ENCODE measurements at places on chromosomes 5 and 9.

DNA sequence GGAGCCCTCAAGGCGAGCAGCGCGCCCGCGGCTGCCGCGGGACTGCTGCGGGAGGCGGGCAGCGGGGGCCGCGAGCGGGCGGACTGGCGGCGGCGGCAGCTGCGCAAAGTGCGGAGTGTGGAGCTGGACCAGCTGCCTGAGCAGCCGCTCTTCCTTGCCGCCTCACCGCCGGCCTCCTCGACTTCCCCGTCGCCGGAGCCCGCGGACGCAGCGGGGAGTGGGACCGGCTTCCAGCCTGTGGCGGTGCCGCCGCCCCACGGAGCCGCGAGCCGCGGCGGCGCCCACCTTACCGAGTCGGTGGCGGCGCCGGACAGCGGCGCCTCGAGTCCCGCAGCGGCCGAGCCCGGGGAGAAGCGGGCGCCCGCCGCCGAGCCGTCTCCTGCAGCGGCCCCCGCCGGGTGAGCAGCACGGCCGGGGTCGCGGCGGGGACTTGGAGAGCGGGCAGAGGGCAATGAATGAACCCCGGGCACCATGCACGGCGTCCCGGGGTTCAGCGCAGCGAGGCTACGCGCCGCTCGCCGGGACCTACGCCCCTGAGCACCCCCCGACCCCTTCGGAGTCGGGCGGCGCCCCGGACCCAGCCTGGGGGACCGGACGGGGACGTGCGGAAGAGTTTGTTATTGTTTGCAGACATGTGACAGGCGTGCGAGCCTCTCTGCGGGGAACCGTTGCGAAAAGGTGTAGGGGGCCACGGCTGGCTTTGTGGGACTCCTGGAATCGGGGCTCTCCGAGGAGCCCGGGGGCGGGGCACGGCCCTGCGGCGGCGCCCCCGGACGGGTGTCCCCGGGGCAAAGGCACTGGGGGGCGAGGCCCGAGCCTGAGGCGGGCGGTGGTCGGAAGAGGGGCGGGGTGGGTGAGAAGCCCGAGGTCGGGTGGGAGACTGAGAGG is 553 bp downstream of the MAP3K1 start:
- DNase-seq, result peak; percentile 26

- DNase-seq, result no peak
Observed at GRCh38 chr5:9557696-9558095, 11.8 kb upstream of the SEMA5A start.

DNA sequence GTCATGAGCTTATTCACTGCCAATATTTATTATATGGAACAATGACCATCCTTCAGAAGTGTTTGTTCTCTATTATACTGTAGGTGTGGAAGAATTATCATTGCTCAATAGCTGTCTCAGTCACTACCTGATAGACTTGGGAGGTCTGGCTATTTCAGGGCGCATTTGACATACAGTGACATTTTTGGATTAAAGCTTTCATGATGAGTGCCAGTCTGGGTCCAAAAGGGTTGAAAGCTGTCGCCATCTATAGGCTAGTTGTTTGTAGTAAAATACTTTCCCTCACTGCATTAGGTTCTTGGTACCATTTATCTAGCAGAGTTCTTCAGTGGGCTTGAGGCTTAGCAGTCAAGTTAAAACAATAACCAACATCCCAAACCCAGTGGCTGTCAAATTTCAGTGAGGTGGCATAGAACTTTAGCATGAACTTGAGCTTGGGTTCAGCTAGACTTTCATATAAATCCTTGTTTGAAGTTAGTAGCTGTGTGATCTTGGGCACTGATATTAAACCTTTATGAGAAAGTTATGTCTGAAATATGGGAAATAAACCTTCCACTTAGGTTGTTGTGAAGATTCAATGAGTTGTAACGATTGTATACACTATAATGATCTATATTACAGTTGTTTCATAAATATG is 110.5 kb upstream of the CDKN2B start:
- DNase-seq, result no peak

- no peak for DNase-seq
Observed at GRCh38 chr9:89470224-89470839, 27.6 kb downstream of the SEMA4D start.

DNA sequence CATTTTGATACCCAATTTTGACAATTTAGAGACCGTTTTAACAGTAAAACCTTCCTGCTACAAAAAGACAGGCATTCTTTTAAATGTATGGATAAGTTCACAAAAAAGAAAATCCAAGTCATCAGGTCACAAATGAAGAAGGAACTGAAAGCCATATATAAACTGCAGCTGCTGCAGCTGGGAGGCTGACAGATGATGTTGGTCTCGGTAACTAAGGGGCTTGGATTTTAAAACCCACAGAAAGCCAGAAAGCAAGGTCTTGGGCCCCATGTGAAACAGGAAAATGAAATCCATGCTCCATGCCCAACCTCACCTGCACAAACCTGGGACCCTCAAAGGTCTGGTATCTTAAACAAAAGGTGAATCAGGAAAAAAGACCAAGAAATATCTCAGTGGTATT is 15.7 kb upstream of the C5orf34 start:
- no peak for DNase-seq

DNA sequence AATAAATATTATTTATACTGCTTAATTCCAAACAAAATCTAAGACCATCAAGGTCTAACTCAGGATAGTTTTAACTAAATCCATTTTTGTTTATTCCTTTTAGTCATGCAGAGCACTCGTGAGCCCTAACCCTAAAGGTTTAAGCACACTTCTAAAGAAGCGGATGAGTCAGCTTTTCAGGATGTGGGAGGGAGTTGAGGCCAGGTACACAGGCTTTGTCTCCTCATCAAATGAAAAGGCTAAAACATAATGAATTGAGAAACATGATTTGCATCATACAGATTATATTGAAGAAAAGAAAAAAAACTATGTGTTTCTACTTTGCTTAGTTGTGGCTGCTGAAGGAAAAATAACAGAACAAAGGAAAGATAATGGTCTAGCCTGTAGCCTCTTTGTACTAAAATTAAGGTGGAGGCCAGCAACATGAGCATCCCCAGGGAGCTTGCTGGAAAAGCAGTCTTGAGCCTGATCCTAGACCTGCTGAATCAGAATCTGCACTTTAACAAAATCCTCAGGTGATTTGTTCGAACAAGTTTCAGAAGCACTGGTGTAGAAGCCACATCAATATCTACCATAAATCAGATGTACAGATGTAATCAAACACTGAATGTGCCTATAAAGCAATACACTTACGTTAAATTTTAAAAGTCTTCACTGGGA is 21.1 kb upstream of the ISCA1 start:
- no peak for DNase-seq

DNA sequence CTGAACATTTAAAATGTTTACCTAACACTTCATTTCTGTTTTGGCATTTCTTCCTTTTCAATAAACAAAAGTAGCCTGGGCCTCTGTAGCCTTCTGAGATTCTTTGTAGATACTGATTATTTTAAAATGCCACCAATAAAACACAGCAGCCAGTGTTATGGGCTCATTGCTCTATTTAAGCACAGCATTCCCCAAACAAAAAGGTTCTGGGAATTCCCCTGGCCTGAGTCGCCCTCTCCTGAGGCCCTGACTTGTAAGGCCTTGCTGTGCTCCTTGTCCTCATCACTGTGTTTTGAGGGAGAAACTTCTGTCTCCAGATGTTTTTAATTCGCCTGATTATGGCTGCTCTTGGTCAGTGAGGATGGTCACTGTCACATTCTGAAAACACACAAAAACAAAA is 33.0 kb upstream of the CTXN3 start:
- DNase-seq, result no peak

DNA sequence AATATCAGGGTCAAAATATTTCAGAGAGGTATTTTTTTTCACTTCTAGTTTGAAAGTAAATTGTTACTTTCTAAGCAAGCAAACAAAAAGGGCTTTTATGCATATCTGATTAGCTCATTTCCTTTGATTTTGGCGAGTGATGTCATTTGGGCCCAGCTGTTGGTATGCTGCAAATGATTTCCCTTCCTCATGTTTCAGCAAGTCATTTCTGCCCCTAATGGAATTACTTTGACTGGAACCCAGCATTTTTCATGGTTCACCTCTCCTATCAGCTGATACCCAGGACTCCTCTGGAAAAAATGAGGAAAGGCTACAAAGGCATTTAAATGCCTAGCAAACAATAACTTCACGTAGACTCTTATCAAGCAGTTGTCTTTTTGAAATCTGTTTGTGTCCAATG is 500.6 kb downstream of the EBF1 start:
- DNase-seq, result no peak

DNA sequence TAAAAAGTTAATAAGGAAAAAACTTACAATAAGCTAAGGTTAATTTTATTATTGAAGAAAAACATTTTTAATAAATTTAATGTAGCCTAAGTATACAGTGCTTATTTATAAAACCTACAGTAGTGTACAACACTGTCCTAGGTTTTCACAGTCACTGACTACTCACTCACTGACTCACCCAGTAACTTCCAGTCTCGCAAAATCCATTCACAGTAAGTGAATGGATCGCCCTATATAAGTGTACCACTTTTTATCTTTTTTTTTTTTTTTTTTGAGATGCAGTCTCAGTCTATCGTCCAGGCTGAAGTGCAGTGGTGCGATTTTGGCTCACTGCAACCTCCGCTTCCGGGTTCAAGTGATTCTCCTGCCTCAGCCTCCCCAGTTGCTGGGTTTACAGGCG is 47.7 kb downstream of the FNIP1 start:
- no peak for DNase-seq

DNA sequence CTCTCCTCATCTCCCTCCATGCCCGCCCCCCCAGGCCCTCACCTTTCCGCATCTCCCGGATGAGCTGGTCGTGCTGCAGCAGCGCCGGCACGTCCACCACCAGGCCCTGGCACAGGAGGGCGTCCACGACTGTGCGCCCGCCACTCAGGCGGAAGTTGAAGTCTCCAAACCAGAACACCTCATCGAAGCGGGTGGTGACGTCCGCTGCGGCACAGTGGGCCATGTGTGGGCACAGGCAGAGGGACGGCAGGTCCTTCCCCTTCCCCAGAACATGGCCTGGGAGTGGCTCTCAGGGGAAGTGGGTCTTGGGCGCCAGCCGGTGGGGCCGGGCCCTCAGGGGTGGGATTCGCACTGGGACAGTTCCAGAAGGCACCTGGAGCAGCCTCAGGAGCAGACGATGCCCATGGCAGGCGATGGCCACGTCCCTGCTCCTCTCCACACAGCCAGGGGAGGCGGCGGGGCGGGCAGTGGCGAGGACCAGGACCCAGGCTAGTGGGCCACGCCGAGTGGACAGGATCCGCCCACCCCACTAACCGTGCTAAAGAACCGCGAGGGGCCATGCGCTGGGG is 7.8 kb downstream of the INPP5E start:
- no peak for DNase-seq

DNA sequence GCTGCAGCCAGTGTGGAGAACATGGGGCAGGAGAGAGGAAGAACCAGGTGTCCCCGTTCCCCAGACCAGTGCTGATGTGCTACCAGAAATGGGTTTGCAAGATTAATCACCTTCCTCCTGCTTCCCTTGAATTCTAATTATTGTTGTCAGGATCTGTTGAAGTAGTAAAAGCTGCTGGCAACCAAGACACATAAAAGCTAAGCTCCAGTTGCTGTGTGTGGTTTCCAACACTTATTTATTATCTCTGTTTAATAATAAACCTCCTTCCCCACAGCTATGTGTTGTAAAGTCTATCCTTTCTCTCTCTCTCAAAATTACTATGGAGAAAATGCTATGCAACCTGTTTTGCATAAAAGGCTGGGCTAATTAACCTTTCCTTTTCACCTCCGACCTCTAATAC is 2.3 kb upstream of the RETREG1 start:
- no peak for DNase-seq

DNA sequence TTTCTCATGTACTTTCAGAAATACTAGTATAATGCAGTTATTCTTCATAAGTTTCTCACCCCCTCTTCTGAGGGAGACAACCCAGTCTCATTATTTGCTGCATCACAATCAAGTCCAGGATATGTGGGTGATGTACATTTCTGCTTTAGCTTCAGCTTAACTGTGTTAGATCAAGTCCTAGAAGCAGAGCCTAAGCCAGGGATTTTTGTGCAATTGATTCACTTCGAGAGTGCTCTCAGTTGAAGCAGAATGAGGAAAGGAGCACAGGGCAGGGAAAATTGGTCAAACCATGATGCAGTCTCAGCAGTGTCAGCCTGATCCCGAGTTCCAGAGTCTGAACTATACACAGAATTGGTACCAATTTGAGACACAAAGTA is 15.1 kb downstream of the HNRNPK start:
- no peak for DNase-seq

GRCh38 chr5:160198841-160199409 is 30.4 kb upstream of the FABP6 start:
- DNase-seq, result no peak

DNA sequence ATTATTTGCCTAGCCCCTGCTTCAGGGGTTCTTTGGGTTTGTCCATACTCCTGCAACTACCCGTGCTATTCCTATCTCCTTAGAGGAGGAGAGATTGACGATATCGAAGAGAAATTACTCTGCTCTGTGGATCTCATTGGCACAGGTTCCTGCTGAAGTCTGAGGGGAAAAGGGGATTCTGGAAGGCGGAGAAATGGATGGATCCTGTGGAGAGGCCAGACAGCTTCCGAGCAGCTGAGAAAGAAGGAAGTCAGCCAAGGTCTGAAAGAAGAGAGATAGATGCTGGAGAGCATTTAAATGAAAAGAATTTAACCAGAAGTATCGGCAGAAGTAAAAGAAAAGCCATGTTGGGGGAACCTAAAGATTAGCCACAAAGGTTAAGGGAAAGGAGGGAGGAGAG is 40.4 kb upstream of the SPATA31C2 start:
- DNase-seq, result no peak

- DNase-seq, result no peak
Observed at GRCh38 chr5:170150713-170151096, 45.0 kb downstream of the FOXI1 start.

DNA sequence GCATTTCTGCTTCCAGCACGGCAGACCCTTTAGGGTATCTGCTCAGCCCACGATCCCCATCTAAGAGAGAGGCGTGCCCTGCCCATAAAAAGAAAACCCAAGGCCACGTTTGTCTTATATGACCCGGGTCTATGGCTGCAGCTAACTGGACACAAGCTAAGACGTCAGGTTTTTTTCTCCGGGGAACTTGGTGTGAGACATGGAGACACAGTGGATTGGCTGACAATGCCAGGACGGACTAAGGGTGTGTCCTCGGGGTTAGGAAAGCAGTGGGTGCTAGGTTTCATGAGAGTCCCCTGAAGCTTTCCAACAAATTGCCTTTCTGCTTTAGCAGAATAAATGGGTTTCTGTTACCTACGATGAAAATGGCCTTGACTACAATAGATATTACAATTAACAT is 7.1 kb upstream of the FBP2 start:
- DNase-seq, result no peak

Data from CD4-positive, alpha-beta T cell treated with Interferon gamma for 1 hour (primary cell).